ENCODE measurements at places on chromosomes 7 and 10.

GRCh38 chr10:8035641-8036470 is 18.6 kb upstream of the GATA3 start:
- no peak for DNase-seq

GRCh38 chr7:118573085-118573484 is 348.6 kb downstream of the ANKRD7 start:
- no peak for DNase-seq

GRCh38 chr7:152984421-152984820 is 224.9 kb downstream of the ACTR3B start:
- no peak for DNase-seq

DNA sequence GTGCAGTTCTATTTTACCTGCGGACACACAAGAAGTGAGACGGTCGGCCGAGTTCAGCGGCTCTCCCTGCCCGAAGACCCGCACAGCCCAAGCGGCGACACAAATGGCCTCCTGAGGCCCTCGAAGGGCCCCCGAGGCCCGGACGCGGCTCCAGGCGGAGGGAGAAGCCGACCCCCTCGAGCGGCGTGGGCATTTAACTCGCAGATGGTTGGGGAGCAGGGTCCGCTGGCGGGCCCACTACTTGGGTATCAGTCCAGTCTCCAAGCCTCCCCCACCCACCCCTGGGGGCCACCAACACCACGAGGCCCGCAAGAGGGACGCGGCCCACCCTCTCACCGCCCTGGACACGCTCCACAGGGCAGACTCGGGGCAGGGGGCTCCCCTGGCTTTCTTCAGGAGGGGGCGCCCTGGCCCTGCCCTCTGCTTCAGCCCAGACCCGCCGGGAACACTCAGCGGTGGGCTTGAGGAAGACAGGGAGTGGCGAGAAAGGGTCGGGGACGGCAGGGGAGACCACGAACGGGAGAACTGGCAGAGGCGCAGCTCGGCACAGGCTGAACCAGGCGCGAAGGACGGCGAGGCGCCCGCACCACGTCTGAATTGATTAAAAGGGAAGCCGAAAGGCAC is 1.7 kb downstream of the IGF2BP3 start:
- no peak for DNase-seq

GRCh38 chr10:132990684-132991545 is 48.5 kb upstream of the CFAP46 start:
- no peak for DNase-seq

DNA sequence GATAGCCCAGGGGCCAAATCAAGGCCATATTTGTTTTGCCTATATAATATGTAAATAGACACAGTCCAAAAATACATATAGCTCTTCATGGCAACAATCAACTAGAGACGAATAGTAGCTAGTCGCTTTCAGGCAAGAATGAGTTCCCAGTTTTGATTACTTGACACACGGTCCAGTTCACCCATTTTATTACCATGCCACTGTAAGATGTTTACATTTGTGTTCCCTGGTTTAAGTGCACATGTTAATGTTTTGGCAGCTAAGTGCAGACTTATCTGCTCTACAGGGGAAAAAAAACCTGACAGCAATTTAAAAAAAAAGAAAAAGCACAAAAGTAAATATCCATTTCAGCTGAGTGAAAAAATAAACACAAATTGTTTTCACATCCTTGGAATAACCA is 213.1 kb downstream of the TPK1 start:
- DNase-seq, result no peak

DNA sequence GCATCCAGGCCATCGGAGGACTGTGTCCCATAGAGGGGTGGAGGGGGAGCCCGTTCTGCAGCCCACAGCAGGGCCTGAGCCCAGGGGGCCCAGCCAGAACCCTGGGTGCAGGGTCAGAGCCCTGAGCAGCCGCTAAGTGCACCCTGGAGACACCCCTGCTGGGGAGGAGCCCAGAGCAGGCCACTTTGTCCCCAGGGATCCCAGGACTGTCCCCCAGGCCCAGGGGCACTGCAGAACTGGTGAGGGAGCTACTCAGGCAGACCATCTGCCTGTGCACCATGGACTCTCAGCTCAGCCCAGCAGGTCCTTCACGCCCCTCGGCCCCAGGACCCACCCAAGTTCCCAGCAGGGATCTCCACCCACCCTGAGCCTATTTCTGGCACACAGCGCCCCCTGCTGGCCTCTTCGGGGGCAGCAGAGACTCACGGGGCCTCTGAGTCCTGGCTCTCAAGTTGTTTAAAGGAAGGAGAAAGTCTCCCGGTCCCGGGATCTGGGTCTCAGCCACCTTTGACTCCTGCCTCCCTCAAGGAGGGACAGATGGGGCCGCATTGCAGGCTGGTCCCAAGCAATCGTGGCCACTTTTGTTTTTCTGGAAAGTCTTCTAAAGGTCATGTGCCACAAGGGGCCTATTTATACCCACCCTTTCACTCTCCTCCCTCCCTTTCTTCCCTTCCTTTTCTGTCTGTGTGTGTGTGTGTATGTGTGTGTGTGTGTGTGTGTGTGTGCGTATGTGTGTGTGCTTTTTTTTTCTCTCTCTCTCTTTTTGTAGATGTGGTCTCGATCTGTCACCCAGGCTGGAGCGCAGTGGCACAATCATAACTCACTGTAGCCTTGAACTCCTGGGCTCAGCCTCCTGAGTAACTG is 90.3 kb downstream of the MYL10 start:
- DNase-seq, result peak; percentile 84

Data from AG08395 (cell line).